ENCODE measurements at places on chromosomes 12 and 14. TPM values are rescaled to one million over a fixed set of nuclear protein-coding genes. Genes with fewer than 3 reads are reported as not detected.

DNA sequence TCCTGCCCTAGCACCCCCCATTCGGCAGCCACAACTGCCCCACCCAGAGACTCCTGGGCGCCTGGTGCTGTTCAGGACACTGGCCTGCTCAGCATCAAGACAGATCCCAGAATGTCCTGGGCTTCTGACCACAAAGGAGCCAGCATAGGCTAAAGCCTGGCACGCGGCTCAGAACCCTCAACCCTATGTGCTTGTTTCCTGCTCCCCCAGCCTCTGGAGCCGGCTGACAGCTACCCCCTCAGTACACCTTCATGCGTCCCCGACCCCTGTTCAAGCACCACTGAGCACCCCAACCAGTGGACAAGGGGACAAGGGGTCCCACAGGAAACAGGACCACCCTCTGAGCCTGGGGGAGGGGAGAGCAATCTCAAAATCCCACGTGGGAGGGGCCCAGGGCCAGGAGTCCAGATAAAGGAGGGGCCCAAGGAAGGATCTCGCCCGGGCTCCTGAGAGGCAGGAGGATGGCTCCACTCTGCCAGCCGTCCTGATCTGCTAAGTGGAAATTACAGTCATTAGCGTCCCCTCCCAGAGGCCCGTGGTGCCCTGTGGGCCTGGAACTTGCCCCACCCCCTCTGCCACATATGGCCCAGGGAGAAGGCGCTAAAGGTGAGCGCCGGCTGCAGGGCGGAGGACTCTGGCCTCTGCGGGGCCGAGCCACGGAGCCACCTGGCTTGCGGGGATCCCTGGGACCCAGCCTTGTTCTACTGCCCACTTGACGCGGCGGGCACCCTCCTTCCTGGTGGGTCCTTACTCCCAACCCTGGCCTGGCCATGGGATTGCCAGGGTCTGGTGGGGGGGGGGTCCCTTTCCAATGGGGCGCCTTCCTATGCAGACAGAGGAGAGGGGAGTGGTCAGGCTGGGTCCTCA lies 27.2 kb upstream of the GPR132 start:
- peaks cover 62% of the 10 kb centered on the region for H3K4me1 ChIP-seq
- DNase-seq = peak; percentile 15
- H3K36me3 ChIP-seq = 0 out of 2 replicates have a peak, but pooled peaks cover 5% of the 10 kb centered on the region
- peak overlapping the region; percentile 52 for H3K4me3 ChIP-seq
- H3K27me3 ChIP-seq = no peaks in the 10 kb centered on the region
- peak overlapping the region; percentile 55 for H3K27ac ChIP-seq

GRCh38 chr12:25458047-25458552 lies 95.0 kb downstream of the LMNTD1 start:
- H3K4me3 ChIP-seq = peak overlapping the region; percentile 16
- no peaks in the 10 kb centered on the region for H3K36me3 ChIP-seq
- peak; percentile 80 for DNase-seq
- H3K27ac ChIP-seq = peak overlapping the region; percentile 7

GRCh38 chr12:45708901-45709300 lies 20.6 kb upstream of the ARID2 start:
- no peak for DNase-seq
- H3K4me3 ChIP-seq = no peak overlapping the region
- no peaks in the 10 kb centered on the region for H3K27me3 ChIP-seq
- H3K4me1 ChIP-seq = no peaks in the 10 kb centered on the region
- H3K36me3 ChIP-seq = no peaks in the 10 kb centered on the region

DNA sequence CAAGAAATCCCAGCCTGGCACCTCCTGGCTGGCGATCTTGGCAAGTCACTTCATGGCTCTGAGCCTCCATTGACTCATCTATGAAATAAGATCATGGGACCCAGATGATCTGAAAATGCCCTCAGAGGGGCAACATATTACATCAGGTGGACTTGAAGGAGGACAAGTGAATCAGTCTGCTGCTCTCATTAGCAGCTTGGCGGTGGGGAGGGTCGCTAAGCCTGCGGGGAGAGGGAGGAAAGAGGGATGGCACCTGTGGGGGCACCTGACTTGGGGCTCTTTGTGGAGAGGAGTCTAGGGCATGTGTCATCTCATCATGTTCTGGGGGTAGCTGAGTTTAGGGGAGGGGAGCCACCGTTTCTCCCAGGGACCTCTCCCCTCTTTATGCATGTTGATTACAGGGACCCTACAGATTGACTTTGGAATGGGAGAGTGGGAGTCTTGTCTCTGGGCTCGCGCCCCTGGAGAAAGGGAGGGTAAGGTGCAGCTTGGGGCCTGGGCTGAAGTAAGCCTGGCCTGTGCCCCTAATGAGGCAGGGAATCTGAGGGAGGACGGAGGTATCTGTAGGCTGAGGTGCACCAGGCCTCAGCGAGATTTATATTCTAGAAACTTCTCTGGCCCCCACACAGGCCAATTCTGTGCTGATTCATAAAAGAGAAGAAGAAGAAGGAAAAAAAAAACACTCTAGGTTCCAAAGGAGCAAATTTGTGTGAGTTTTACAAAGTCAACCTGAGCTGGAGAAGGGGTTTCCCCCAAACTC lies 29.3 kb upstream of the BATF start:
- DNase-seq = peak; percentile 22
- H3K4me1 ChIP-seq = peaks cover 4% of the 10 kb centered on the region
- no peaks in the 10 kb centered on the region for H3K27me3 ChIP-seq
- H3K27ac ChIP-seq = no peak overlapping the region
- H3K4me3 ChIP-seq = no peak overlapping the region
- no peaks in the 10 kb centered on the region for H3K36me3 ChIP-seq

DNA sequence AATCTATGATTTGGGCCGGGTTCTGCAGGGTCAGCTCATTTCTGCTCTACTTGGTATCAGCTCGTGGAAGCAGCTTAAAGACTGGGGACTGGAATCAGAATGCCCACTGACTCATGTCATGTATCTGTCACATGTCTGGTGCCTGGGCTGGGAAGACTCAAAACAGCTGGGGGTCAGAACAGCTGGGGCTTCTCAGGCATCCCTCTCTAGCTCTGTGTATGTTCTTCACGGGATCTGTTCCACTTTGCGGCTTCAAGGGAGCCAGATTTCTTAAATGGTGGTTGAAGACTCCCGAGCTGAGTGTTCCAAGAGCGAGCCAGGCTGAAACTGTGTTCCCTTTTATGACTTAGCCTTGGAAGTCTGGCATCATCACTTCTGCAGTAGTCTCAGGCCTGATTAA lies 11.9 kb downstream of the AEBP2 start:
- no peak for DNase-seq
- peaks cover 4% of the 10 kb centered on the region for H3K36me3 ChIP-seq
- no peak overlapping the region for H3K27ac ChIP-seq
- no peak overlapping the region for H3K4me3 ChIP-seq

DNA sequence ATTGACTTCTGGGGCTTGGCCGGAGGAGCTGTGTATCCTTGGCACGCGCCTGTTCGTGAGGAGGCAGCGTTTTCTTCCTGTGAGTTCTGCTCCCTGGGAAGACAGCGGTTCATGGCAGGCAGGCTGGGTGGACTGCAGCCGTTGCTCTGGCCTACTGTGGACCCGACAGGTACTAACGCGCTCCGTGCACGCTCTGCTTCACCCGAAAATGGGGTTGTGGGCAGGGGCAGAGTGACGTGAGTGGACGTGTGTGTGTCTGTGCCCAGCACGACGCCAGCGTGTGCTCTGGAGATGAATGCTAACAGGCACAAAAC lies 179.1 kb downstream of the KIF26A start:
- DNase-seq = peak; percentile 26
- H3K4me1 ChIP-seq = no peaks in the 10 kb centered on the region

- H3K4me1 ChIP-seq = peaks cover 20% of the 10 kb centered on the region
- H3K27ac ChIP-seq = no peak within 1 kb of the TSS
- peak within 1 kb of the TSS; percentile 41 for H3K4me3 ChIP-seq
- peaks cover 10% of the 10 kb centered on the region for H3K27me3 ChIP-seq
- no peaks in the 10 kb centered on the region for H3K36me3 ChIP-seq
Measured at GRCh38 chr12:56079723-56080555, at the start of gene ERBB3. Gene ERBB3 (plus strand): TSS chr12:56080165. CDS start chr12:56080301, 136 bp downstream.

GRCh38 chr12:123270214-123271000 lies 1.2 kb downstream of the CDK2AP1 start:
- H3K36me3 ChIP-seq = peaks cover 27% of the 10 kb centered on the region
- DNase-seq = peak; percentile 33
- no peak overlapping the region for H3K27ac ChIP-seq

GRCh38 chr14:23573384-23574015 lies 5.1 kb downstream of the JPH4 start:
- no peaks in the 10 kb centered on the region for H3K36me3 ChIP-seq
- H3K4me1 ChIP-seq = no peaks in the 10 kb centered on the region
- H3K27ac ChIP-seq = no peak overlapping the region

INF2 gene
- 37.3 TPM for total RNA-seq

EFS gene
- not detected for total RNA-seq

ITGB7 gene
- not detected for total RNA-seq

BICD1 gene
- total RNA-seq = 11.8 TPM

KERA gene
- total RNA-seq = 72.5 TPM

OASL gene
- not detected for total RNA-seq

Measured in SJSA1 (cell line).